ENCODE measurements at places on chromosomes 1 and 21.
A peak's percentile ranks its signal among the peaks of the same experiment; 100 is the strongest.

DNA sequence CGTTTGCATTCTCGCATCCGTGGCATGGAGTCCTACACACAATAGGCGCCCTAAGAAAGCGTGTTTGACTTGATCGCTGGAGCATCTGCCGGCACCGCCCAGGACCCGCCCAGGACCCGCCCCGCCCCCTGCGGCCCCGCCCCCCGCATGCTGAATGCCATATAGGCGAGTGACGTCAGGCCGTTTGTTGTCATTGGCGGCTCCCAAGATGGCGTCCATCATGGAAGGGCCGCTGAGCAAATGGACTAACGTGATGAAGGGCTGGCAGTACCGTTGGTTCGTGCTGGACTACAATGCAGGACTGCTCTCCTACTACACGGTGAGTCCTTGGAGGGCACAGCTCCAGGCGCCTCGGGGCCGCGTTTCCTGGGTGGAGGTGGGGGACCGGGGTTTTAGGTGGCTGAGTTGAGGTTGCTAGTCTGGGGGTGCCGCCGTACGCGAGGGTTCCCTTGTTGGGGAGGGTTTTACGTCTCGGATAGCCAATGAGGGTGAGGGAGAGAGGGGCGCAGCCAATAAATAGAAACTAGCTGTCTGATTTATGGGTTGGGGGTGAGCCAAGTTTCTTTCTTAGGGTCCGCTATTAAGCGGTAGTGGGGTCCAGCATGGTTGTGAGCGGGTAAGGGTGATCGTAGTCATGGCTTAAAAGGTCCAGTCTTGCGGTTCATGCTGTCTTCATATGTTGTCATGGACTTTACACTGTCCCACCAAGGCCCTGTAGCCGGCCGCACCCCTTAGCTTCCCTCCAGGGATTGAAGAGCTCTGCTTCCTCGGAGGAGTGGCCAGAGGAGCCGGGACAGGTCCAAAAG is at the start of gene OSBPL9:
Gene OSBPL9 (plus strand): TSS at position 190 of the 806 bp plus-strand sequence. CDS start 19 bp downstream, at position 209.
- peak; percentile 95 for DNase-seq

DNA sequence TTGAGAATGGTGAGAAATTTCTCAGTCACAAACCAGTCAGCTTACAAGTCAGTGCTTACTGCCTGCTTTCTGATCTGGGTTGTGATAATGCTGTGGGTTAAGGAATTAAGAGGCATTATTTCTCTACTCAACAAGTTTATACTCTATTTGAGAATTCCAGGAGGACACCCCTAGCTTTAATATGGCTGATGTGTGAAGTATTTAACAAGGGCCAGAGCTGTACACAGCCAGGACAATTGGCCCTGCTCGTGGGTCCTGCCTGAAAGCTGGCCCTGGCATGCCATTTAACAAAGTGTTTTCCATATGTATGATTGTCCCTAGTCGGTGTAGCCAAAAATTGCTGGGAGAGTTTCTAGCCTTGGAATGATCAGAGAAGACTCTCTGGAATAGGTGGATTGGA is 43.2 kb downstream of the HHAT start:
- DNase-seq: no peak

- DNase-seq: no peak
Measured at GRCh38 chr1:116152950-116153691, 41.9 kb downstream of the MAB21L3 start.

- no peak for DNase-seq
Measured at GRCh38 chr1:109543283-109543987, 3.8 kb downstream of the GPR61 start.

GRCh38 chr1:223803211-223803610 is 42.5 kb downstream of the TP53BP2 start:
- DNase-seq: no peak

DNA sequence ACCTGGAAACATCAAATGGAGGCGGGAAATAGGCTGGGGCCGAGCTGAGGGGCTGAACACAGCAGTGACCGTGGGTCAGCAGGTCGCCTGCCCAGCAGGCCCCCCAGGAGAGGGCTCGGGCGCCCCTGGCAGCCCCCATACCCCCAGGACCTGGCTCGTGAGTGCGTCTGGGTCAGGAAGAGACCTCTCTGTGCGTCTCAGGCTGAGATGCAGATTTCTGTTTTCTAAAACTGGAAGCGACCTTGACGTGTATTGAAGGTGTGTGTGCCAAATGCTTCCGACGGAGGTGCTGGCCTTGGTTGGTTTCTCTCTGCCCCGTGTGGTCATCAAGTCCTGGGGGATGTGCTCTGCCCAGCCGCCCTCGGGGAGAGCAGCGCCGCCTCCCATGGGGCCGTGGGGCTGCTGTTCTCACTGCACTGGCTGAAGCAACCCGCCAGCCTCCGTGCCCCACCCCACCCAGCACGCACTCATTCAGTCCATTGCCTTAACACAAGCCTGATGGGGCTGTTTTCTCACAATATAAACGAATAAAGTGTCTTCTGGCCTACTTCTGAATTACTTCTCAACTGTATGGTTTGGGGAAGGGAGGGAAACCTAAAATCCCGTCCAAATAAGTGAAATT is 7.4 kb downstream of the PEX10 start:
- no peak for DNase-seq

- DNase-seq: no peak
Measured at GRCh38 chr1:78884685-78885452, 121.7 kb downstream of the ADGRL4 start.

DNA sequence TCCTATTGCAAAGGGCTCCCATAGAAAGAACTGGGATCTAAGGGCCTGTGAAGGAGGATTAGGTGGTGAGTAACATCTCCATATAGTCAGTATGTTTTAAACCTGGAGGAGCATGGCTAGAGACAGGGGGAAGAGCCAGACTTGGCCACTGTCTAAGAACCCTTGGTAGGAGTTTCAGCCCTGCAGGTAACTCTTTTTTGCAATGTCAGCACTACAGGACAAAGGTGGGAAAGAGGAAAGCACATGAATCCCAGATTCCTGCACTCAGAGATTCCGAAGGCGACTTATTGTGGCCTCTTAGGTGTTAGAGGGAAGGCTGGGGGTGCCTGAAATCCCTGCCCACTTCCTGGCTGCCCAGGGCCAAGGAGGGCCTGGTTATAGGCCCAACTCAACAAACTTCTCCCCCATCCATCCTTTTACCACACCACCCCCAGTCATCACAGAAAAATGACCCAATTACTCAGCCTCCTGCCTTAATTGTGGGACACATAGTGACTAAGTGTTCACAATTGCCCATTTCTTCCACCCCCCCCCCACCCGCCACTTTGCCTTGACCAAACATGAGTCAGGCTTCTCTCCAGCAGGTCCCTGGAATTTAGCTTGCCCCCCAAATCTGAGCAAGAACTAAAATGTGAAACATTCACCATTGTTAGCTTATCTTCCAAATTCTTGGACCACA is 1.9 kb upstream of the NTNG1 start:
- no peak for DNase-seq

DNA sequence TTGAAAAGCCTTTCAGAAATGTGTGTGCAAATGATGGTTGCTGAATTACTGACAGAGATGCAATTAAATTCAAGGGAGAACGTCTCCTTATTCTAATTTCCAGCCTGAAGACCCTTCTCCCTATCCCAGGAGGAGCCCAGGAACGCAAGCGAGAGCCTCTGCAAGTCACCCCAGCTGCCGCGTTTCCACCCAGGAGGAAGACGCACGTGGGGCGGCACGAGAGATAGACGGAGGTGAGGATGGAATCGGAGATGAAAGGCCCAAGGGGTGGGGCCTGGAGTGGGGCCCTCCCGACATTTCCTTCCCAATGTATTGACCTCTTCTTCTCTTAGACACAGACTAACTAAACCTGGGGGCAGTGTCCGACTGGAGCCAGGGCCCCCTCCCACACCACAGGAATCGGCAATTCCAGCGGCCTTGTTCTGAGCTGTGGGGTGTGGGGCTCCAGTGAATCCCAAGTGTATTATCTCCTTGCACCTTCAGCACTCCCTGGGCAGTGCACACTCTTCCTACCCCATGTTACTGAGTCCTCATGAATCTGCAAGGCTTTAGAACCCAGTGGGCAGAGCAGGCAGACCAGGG is 322.5 kb downstream of the AJAP1 start:
- no peak for DNase-seq

DNA sequence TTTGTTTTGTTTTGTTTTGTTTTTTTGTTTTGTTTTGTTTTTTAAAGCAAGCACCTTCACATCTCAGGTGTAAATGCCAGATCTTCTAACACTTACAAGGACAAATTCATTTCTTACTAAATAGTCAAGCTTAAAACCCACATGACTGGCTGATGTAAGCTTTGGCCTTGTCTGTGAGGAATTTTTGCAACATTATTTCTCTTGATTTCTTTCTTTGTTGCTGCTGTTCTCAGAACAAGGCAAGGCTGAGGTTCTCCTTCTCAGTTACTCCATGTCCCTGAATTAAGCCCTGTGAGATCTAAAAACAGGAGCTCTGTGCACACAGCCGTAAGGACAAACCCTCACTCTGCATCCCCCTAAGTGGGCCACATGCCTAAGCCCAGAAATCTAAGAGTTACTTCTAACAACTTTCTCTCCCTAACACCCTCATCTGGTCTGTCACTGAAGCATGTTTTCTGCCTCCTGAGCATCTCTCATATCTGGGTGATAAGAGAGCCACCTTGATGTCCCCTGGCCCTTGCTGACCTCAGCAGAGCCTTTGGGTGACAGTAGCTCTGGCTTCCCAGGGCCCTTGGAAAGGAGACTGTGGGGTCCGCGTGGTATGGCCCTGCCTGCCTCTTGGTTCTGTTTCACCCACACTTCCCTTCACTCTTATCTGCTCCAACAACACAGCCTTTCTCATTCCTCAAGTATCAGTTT is 81.2 kb upstream of the HOOK1 start:
- DNase-seq: peak; percentile 24

DNA sequence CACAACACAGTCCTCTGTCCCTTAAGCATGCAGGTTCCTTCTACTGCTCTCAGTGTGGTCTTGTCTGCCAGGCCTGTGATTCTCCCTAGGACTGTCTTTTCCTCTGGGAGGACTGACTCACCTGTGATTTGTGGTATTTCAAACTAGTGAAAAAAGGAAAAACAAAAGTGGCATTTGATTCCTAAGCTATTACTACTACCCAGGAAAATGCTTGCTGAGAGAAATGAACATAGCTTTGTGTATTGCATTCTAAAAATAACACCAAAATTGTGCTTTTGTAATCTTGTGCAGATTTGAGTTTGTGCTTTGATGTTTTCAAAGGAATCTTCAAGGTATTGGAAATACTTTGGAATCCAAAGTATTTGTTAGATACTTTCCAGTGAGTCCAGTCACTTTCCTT is 57.0 kb downstream of the GPR161 start:
- DNase-seq: peak; percentile 20

DNA sequence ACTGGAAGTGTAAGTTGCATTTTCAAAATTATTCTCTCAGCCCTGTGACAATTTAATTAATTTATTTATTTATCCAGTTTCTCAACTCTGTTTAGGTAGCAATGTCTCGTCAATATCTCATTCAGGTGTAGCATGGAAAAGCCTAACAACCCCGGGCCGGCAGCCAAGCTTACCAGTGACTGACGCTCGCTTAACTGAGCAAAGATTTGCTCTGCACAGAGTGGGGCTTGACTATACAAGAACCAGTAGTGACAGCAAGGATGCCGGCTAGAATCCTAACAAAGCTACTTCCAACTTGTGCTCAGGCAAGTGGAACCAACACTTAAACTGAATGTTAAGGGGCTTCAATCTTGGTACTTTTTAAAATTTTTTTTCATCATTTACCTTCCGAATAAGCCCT is 80.9 kb upstream of the ESRRG start:
- DNase-seq: no peak

GRCh38 chr1:147283011-147283410 is 40.5 kb downstream of the CHD1L start:
- DNase-seq: no peak

DNA sequence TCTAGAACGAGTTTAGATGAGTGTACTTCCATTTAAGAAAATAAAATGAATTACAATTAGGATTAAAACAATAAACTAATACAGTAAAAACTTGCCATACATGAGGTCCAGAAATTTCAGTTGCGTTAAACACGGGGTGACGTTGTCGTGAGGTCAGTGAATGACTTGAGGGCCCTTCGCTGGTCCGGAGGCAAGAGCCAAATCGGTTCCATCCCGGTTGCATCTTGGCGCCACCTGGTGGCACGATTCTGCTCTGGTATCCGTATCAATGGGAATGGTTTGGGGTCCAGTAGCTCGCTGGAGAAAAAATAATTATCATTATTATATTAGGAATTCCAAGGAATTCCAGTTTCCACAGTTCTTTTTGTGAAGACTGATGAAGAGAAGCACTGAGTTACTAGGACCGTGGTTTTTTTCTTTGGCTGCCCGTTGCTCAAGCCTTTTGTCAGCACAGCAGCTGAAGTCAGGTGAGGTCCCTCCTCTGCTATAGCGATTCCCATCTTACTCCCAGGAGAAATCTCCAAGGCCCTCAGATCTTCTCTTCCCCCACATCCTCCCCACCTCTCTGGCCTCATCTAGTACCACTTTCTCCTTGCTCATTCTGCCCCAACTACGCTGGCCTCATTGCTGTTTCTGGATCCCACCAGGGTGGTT is 161.4 kb downstream of the SLC35F3 start:
- DNase-seq: peak; percentile 55

DNA sequence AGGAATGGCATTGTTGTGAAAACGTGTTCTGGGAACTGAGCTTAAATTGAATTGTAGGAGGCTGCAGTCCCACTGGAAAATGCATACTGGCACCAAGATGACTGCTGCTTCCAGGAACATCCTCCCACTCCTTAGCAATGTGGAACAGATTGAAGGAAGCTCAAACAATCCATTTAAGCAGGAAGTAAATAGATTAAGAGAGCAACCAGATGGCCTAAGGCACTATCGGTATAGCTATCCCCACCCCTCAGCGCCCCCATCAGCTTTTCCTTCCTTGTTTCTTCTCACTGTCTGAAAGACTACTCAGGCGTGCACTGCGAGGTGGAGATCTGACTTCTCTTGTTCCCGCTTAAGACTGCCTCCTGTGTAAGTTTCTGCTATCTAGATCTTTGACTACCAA is 4.0 kb upstream of the IFI16 start:
- peak; percentile 18 for DNase-seq

- no peak for DNase-seq
Measured at GRCh38 chr1:204870160-204870912, at the start of gene NFASC. Gene NFASC (plus strand): TSS chr1:204870862. CDS start chr1:204944316, 73,454 bp downstream.

DNA sequence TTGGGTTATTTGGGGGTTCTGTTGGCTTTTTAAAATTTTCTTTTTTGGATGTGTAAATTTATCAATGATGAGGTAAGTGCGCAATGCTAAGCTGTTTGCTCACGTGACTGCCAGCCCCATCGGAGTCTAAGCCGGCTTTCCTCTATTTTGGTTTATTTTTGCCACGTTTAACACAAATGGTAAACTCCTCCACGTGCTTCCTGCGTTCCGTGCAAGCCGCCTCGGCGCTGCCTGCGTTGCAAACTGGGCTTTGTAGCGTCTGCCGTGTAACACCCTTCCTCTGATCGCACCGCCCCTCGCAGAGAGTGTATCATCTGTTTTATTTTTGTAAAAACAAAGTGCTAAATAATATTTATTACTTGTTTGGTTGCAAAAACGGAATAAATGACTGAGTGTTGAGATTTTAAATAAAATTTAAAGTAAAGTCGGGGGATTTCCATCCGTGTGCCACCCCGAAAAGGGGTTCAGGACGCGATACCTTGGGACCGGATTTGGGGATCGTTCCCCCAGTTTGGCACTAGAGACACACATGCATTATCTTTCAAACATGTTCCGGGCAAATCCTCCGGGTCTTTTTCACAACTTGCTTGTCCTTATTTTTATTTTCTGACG is 3.1 kb downstream of the OLIG2 start:
- DNase-seq: no peak

GRCh38 chr1:72284348-72285073 is 2.2 kb upstream of the NEGR1 start:
- DNase-seq: peak; percentile 90

GRCh38 chr1:56406821-56407220 is 172.5 kb downstream of the PLPP3 start:
- no peak for DNase-seq

Measured in fibroblast of villous mesenchyme (primary cell).